Islet precursor cell (in vitro differentiated cells): ENCODE measurements at places on chromosomes 16 and 17.
A peak's percentile ranks its signal among the peaks of the same experiment; 100 is the strongest.

GRCh38 chr16:50836121-50836621 is 94.3 kb downstream of the CYLD start:
- peak; percentile 7 for DNase-seq

DNA sequence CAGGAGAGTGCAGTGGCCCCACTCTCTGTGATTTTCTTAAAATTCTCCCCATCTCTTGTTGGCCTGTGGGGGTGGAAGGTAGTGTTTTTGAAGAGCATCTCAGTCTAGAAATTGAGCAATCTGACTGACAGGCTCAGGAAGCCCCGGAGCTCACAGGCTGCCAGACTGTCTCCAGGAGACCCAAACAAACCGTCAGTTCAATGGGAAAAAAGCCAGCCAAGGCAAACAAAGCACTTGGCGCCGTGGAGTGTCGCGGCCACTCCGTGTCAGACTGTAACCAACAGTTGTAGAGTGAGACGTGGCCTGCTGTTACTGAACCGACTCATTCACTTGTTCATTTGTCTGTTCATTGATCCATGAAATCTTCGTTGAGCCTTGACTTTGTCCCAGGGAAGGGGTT is 33.7 kb downstream of the RGS9 start:
- no peak for DNase-seq

GRCh38 chr16:533391-534123 is 6.0 kb downstream of the CAPN15 start:
- DNase-seq, result peak; percentile 73

DNA sequence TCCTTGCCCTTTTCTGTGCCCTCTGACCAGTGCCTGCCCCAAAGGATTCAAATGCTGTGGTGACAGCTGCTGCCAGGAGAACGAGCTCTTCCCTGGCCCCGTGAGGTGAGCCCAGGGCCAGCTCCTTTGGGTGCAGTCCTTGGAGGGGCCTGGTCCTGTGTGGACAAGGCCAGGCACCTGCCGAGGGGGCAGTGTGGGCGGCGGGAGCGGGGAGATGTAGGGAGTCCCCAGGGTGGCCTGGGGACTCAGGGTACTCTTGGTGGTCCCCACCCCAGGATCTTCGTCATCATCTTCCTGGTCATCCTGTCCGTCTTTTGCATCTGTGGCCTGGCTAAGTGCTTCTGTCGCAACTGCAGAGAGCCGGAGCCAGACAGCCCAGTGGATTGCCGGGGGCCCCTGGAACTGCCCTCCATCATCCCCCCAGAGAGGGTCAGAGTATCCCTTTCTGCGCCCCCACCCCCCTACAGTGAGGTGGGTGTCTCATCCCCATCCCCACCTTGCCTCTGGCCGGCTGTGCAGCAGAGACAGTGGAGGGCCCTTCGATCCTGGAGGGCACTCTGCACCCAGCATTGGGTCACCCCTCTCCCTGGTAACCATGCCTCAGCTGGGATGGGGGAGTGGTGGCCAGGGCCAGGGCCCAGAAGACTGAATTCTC is 4.4 kb downstream of the TMEM92 start:
- peak; percentile 48 for DNase-seq

DNA sequence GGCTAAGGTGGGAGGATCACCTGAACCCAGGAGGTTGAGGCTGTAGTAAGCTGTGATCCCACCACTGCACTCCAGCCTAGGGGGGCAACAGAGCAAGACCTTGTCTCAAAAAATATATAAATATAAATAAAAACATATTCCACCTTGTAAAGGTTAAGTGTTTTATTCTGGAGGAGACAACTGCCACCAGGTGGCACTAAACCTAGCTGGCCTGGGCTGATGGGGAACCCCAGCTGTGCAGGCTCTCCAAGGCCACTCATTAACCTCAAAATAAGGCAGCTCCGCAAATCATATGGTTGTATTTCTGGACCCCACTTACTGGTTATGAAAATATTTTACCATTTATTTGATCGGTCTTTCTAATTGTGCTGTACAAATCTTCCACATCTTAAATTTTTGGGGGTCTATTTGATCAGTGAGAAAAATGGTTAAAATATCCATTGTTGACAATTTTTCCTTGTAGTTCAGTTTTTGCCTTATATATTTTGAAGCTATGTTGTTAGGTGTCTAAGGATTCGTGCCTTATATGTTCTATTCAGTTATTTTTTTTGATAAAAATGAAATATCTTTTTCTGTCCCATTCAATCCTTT is 8.5 kb upstream of the ICAM2 start:
- DNase-seq, result no peak

DNA sequence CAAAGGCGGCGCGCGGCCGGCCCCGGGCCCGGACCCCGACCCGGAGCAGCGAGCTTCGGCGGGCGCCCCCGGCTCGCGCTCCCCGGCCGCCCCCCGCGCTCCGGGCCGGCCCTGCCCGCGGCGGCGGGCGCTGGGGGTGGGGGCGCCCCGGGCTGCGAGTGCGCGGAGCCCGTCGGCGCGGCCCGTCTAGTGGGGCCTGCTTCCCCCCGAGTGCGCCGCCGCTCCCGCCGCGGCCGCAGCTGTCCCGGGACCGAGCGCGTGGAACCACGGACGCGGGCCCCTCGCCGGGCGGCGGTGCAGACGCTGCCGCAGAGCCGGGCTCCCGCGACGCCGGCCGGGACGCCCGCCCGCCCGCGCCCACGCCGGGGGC is 308 bp downstream of the ADCY9 start:
- DNase-seq, result no peak

DNA sequence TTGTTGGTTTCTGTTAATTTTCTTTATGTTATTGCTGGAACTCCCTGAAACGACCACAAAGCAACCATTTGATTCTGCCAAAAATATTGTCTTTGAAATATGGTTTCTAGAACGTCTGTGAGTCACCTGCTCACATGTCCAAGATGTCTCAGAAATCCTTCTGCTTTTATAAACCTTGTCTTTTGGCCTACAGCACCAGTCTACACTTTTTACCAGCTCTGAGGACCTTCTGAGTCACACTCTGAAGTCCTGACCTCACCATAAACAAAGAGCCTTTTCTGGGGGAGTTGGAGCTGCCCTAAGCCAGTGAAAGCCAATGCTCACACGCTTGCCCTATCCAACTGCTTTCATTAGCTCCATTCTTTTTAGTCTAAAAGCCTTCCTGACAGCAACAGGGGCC is 55.5 kb downstream of the GRIN2A start:
- DNase-seq, result no peak

- no peak for DNase-seq
Measured at GRCh38 chr17:13601322-13601775, 380 bp downstream of the HS3ST3A1 start.

DNA sequence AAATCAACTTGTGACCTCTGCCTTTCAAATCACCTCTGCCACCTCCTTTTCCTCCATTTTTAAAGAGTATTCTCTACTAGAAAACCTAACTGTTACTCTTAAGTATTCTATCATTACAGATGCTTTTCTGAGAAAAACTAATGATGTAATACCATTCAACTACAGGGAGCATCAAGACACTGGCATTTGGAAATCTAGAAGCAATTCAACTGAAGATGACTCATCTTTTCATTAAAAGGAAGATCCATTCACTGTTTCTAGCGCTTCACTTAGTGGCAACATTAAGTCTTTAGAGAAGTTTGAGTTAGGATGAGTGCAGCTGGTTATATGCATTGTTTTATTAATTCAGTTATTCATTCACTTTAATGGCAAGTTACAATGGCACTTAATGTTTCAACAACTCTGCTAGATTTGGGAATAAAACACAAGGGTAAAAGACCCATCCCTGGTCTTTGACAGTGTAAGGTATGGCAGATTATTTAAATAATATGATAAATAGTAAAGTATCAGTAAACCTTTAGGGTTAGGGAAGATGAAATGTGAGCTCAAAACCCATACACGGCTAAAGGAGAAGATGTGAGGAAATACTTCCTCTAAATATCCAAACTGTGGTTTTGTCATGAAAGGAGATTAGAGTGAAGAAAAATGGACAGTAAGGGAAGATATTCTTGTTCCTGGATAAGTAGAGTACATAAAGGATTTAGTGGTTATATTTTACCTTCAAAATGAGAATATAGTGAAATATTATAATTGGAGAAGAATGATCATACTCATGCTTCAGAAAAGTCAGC is 61.7 kb downstream of the KCNJ2 start:
- no peak for DNase-seq

DNA sequence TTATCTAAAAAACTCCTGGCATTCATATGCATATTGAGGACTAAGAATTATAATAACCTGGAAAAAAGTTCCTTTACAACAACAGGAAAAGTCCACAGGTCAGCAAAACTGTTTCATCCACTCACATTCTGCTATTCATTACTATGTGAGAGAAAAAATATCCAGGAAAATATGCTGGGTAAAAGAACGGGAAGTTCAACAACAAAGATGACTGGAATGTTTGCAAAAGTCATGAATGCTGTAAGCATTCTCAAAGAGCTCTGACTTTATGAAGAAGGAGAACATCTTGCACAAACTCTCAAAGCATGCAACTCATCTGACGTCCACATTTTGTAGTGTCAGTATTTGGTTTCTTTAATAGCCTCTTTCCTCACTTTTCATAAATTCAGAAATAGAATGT is 56.9 kb upstream of the ALDH3A1 start:
- no peak for DNase-seq

DNA sequence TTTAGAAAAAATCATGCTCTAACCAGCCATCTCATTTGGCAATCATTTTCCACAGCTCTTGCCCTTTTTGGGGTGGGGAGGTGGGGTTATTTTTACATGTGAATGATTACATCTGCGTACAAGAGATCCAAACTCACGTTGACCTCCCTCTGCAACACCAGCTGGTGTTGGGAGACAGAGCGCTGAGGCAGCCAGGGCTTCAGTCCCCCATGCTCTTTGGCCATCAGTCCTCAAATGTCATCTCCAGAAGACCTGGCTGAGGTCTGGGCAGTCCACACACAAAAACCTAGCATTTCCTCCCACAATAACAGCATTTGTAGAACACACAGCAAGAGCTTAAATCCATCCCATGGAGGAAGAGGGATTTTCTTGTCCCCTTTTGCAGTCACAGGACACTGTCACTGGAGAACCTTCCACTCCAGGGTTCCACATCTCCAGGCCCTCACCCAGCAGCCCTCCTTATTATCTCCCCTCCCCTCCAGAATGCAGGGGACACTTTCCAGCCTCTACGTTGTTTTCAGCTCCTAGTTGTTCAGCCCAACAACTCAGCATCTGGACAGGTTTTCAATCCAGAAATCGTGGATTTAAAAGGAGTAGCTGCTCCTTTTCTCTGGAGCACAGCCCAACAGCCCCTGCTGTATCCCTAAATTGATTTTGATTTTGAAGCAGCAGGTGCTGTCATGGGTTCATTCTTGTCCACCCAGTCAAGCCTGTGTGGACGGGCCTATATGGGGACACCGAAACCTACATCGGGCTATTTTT is 21.1 kb downstream of the MEOX1 start:
- DNase-seq, result no peak

GRCh38 chr16:17668386-17668785 is 197.6 kb upstream of the XYLT1 start:
- no peak for DNase-seq

- DNase-seq, result no peak
Measured at GRCh38 chr16:87418216-87418615, 26.1 kb downstream of the MAP1LC3B start.

DNA sequence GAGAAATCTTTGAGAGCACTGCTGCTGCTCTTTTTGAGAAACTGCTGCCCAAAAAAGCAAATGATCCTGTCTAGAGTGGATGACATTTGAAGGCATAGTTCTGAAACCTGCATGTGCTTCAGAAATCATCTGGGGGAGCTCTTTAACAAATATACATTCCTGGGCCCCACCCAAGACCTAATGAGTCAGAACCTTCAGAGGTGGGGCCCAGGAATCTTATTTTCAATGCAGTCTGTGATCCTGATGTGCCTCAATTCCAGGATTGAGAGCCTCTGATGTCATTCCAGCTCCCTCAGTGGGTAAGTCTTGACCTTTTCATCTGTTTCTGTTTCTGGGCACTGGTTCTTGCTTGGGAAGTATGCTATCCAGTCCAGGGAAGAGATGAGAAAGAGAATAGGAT is 42.3 kb downstream of the HNF1B start:
- no peak for DNase-seq

DNA sequence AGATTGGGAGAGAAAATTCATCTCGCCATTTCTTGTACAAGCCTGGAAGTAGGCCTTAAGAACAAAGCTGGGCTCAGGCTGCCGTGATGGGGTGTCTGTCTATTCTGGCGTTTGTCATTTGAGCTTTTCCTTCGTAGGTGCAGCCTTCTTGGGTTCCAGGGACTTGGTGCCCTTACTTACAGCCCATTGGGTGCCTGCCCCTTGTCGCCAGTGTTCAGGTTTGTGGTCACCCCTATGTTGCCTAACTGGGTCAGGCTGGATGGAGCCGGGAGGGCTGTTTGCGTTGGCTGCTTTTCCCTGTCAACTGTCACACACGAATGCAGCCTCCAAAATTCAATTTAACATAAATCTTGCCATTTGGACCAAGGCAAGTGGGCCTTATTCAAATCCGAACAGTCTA is 23.7 kb upstream of the MED9 start:
- DNase-seq, result peak; percentile 16

DNA sequence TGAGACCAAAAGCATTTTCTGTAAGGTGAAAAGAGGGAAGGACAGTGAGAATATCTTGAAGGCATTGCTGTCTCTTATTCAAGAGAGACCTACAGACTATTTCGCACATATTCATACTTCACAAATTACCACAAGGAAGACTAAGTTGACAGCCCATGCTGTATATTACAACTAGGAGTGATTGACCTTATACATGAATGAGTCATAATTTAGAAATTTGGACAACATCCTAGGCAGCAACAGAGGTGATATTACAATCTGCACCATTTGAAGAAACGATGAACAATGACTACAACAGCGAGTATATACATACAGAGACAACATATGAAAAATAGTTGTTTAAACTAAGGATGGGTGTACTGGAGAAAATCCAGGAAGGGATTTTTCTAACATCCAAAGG is 971.7 kb downstream of the CDH11 start:
- DNase-seq, result no peak

- DNase-seq, result no peak
Measured at GRCh38 chr16:55390630-55391237, 66.7 kb downstream of the IRX6 start.

DNA sequence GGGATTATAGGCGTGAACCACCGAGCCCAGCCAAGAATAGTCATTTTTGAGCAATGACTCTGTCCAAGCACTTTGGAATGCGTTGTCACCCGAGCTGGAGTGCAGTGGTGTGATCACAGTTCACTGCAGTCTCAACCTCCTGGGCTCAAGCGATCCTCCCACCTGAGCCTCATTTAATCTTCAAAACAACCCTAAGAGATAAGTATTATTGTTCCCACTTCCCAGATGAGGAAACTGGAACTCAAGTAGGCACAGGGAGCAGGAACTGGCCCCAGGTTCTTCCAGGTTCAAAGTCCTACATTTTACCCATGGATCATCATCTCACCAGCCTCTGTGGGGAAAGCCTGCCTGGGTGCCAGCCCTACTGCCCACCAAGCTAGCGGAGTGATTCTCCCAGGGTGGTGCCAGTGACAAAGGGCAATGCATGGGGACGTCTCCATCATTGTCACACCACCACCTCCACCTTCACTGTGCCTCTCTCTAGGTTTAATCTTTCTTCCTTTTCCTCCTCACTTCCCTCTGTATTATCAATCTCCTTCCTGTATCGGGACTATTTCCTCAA is 11.3 kb upstream of the RNF157 start:
- DNase-seq, result no peak
